ENCODE measurements at places on chromosomes 2 and 18. TPM values are rescaled to one million over a fixed set of nuclear protein-coding genes. Genes with fewer than 3 reads are reported as not detected.

Gene INSIG2
- 20.3 TPM for total RNA-seq

Gene C18orf54
- 20.0 TPM for total RNA-seq

Gene PARD3B
- total RNA-seq: 0.66 TPM

Gene ABHD1
- total RNA-seq: not detected

Gene ACSL3
- 87.0 TPM for total RNA-seq

Gene CD8B2
- total RNA-seq: not detected

Gene CCDC93
- 32.6 TPM for total RNA-seq

Gene CROCC2
- total RNA-seq: not detected

DNA sequence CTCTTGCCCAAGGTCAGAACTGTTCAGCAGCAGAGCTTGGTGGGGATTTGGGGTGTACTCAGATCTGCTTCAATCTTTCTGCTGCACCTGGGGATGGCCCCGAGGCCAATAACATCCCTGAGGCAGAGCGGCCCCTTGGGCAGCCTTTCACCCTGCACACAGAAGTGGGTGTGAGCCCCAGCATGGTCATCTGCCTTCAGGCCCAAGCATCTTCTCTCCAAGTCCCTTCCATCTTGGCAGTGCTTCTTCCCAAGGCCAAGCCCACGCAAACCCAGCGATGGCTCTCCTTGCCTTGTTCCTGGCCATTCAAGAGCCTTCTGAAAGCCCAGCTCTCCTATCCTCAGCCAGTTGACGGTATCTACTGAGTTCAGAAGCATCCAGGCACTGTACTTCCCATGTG, 172.9 kb downstream of the INHBB start:
- no peak for DNase-seq
- no peaks in the 10 kb centered on the region for H3K36me3 ChIP-seq
- peaks cover 2% of the 10 kb centered on the region for H3K4me1 ChIP-seq
- H3K27ac ChIP-seq: no peak overlapping the region
- H3K4me3 ChIP-seq: no peak overlapping the region

GRCh38 chr18:63320975-63321265, 1.4 kb upstream of the BCL2 start:
- no peaks in the 10 kb centered on the region for H3K36me3 ChIP-seq
- DNase-seq: no peak
- peaks cover 16% of the 10 kb centered on the region for H3K27me3 ChIP-seq
- peak overlapping the region; percentile 90 for H3K4me3 ChIP-seq

- no peak for DNase-seq
- no peaks in the 10 kb centered on the region for H3K36me3 ChIP-seq
- H3K4me1 ChIP-seq: peaks cover 23% of the 10 kb centered on the region
- H3K4me3 ChIP-seq: no peak overlapping the region
- H3K27me3 ChIP-seq: peaks cover 9% of the 10 kb centered on the region
- no peak overlapping the region for H3K27ac ChIP-seq
Measured at GRCh38 chr2:47075361-47076125, 79.6 kb downstream of the STPG4 start.

DNA sequence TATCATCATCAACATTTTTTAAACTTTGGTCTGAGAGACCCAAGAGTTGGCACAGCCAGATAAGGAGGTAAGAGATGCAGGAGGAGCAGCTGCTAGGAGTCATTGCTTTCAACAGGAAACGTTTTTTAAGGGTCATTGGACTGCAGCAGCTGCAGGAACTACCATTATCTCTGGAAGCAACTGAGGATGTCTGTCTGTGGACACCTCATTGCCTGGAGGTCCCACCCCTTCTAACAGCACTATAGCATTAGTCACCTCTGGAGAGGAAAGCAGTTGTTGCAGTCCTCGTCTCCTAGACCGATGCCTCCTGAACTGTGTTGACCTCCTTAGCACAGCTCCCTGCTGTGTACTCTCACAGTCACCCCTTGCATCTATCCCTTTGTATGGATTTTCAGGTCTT, 21.5 kb upstream of the FSHR start:
- H3K27me3 ChIP-seq: no peaks in the 10 kb centered on the region
- no peaks in the 10 kb centered on the region for H3K4me1 ChIP-seq
- no peak overlapping the region for H3K4me3 ChIP-seq
- no peaks in the 10 kb centered on the region for H3K36me3 ChIP-seq
- no peak overlapping the region for H3K27ac ChIP-seq
- no peak for DNase-seq

GRCh38 chr18:2495381-2495780, 75.9 kb downstream of the METTL4 start:
- peaks cover 2% of the 10 kb centered on the region for H3K27me3 ChIP-seq
- no peak for DNase-seq
- no peak overlapping the region for H3K4me3 ChIP-seq
- H3K27ac ChIP-seq: no peak overlapping the region
- H3K4me1 ChIP-seq: no peaks in the 10 kb centered on the region

DNA sequence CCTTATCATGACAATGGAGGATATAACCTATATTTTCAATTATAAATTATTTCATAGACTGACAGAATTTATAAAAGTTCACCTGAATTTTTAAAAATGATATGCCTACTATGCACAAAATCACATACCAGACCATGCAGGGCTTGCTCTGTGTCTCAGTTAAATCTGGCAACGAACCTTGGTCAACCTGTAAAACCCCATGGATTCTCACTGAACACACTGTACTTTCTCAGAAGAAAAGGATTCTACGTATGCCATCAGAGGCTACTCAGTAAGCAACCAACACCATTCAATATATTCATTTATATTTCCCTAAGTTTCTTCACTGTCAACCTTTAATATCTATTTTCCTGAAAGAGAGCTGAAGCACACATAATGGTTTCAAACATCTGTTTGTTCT, 52.4 kb downstream of the NRXN1 start:
- no peak overlapping the region for H3K4me3 ChIP-seq
- no peaks in the 10 kb centered on the region for H3K27me3 ChIP-seq
- H3K4me1 ChIP-seq: peaks cover 8% of the 10 kb centered on the region
- H3K27ac ChIP-seq: no peak overlapping the region

- H3K27ac ChIP-seq: no peak overlapping the region
- H3K36me3 ChIP-seq: peaks cover 5% of the 10 kb centered on the region
- no peaks in the 10 kb centered on the region for H3K4me1 ChIP-seq
- DNase-seq: no peak
- peaks cover 3% of the 10 kb centered on the region for H3K27me3 ChIP-seq
Measured at GRCh38 chr18:75346671-75347070, 80.8 kb downstream of the SMIM21 start.

DNA sequence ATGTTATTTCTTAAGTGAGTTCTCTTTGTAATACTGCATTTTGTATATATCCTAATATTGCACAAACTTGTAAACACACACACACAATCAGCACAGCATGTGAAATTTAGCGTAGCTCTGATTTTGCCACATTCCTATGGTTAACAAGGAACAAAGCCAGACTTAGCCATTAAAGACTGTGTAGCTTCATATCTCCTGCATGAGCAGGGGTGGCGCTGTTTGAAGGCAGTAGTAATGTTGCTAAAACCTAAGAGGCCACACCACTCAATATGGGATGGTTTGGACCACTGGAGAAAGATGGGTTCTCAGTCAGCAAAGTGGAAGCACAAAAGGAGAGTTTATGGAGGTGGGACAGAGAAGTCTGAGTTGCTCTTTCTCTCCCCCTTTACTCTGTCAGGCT, 61.1 kb upstream of the RND3 start:
- peak; percentile 21 for DNase-seq
- no peak overlapping the region for H3K4me3 ChIP-seq
- H3K27ac ChIP-seq: no peak overlapping the region
- H3K27me3 ChIP-seq: peaks cover 1% of the 10 kb centered on the region
- no peaks in the 10 kb centered on the region for H3K36me3 ChIP-seq
- no peaks in the 10 kb centered on the region for H3K4me1 ChIP-seq

- no peak overlapping the region for H3K4me3 ChIP-seq
- no peaks in the 10 kb centered on the region for H3K27me3 ChIP-seq
- H3K36me3 ChIP-seq: no peaks in the 10 kb centered on the region
Measured at GRCh38 chr2:29311458-29311857, 196.2 kb downstream of the CLIP4 start.

DNA sequence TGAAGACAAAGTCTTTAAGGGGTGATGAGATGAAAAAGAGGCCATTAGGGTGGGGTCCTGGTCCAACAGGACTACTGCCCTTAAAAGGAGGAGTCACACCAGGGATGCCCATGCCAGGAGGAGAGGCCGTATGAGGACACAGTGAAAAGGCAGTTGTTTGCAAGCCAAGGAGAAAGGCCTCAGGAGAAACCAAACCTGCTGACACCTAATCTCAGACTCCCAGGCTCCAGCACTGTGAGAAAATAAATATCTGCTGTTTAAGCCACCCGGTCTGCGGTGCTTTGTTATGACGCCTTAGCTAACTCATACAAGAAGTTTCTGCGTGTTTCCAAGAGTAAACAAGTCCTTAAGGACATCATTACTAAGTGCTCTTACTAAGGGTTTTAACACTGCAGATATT, 93.6 kb downstream of the DNER start:
- no peaks in the 10 kb centered on the region for H3K4me1 ChIP-seq
- H3K36me3 ChIP-seq: no peaks in the 10 kb centered on the region
- peaks cover 2% of the 10 kb centered on the region for H3K27me3 ChIP-seq
- no peak for DNase-seq
- H3K4me3 ChIP-seq: no peak overlapping the region
- no peak overlapping the region for H3K27ac ChIP-seq

DNA sequence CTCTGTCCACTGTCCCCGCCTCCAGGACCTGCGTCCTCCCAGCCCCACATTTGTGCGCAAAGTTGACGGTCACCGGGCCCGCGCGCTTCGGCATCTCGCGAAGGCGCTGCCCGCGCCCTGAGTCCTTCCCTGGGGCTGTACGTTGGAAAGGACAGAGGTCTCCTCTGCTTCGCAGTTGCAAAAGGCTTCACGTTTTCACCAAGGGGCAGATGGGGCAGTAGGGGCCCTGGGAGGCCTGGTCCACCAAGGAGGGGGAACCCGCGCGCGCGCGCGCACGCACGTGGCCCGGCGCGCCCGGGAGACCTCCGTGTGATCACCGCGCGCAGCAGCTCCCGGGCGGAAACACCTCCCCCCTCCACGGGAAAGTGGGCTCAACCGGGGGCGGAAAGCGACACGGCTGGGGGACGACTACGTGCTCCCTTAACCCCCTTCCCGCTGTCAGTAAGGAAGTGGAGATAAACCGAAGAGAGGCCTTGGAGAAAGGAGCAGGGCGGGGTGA, 21.9 kb downstream of the TEX44 start:
- H3K4me1 ChIP-seq: peaks cover 12% of the 10 kb centered on the region
- H3K27ac ChIP-seq: peak overlapping the region; percentile 93
- no peak for DNase-seq
- peaks cover 4% of the 10 kb centered on the region for H3K27me3 ChIP-seq

DNA sequence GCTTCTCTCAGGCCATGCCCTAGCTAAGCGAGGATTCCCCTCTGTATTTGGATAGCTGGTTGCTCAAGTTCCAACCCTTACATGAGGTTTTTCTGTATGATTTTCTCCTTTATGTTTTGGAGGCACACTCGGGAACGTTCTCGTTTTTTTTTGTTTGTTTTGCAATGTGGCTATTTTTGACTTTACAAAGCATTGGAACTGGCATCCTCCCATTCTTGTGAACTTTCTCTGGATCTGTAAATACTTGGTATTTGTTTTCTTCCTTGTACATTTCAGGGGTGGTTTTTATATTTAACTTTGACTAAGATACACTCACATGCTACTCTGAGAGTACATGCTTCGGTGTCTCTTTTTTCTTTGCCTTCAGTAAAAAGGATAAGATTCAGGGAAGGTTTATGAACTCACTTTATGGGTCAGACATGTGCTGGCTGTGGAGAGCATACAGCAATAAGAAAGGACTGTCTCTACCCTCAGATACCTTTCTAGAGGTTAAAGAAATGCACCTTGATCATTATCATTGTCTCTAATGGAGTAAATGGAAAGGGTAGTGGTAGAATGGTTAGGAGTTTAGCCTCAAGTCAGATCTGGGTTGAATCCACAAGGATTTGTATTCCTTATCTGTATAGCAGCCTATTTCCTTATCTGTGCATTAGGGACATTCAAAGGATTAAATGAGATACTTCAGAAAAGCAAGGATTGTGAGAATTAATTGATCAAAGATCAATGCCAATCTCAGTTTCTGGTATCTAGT, 61.9 kb downstream of the MEIS1 start:
- no peaks in the 10 kb centered on the region for H3K36me3 ChIP-seq
- no peak overlapping the region for H3K27ac ChIP-seq
- no peak overlapping the region for H3K4me3 ChIP-seq
- no peaks in the 10 kb centered on the region for H3K4me1 ChIP-seq
- H3K27me3 ChIP-seq: no peaks in the 10 kb centered on the region
- DNase-seq: no peak

DNA sequence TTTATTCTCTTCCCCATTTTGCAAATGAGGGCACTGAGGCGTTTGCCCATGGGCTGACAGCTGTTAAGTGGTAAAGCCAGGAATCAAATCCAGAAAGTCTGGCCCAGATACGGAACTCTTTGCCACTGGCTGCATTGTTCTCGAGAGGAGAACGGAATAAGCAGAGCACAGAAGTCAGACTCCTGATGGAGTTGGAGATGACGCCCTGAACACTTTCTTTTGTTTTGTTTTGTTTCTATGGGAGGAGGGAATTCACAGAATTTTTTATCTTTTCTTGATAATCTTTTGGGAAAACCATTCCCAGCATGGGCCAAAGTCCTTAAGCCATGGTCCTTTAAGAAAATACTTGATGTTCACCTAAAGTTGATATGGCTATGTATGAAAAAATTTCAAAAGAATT, 322.2 kb downstream of the RDH14 start:
- H3K27me3 ChIP-seq: no peaks in the 10 kb centered on the region
- no peaks in the 10 kb centered on the region for H3K36me3 ChIP-seq

DNA sequence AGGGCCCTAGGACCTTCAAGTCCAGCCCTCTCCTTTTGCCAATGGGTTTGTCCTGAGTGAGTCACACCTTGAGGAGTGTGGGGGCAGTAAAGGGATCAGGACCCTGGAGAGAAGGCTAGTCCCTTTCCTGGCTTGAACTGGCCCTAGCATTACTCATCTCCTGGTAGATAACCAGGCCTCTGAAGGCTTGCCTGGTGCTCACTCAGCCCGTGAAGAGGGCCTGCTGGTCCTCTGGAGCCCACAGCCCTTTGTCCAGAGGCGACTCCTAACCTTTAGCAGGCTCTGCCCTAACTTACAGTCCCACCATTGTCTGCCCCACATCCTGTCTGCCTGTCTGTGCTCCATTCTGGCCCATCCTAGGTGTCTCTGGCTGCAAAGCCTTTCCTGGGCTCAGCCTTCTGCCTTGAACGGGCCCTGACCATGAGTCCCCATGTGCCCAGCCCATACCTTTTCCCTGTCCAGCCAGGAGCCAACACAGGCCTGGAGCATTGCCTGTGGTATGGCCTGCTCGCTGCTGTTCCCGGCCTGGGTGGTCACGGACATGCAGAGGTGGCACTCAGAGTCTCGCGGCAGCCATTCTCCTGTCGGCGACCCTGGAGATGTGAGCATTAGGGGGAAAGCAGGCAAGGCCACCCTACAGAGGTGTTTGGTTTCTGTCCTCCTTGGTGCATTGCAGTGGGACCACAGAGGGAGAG, 5.0 kb downstream of the SFTPB start:
- peaks cover 9% of the 10 kb centered on the region for H3K4me1 ChIP-seq
- H3K27ac ChIP-seq: peak overlapping the region; percentile 33
- H3K4me3 ChIP-seq: no peak overlapping the region
- no peak for DNase-seq
- H3K27me3 ChIP-seq: peaks cover 11% of the 10 kb centered on the region
- no peaks in the 10 kb centered on the region for H3K36me3 ChIP-seq

Data from glutamatergic neuron (in vitro differentiated cells).